Effector memory CD8-positive, alpha-beta T cell (primary cell): ENCODE measurements at places on chromosomes 1 and 21.

DNA sequence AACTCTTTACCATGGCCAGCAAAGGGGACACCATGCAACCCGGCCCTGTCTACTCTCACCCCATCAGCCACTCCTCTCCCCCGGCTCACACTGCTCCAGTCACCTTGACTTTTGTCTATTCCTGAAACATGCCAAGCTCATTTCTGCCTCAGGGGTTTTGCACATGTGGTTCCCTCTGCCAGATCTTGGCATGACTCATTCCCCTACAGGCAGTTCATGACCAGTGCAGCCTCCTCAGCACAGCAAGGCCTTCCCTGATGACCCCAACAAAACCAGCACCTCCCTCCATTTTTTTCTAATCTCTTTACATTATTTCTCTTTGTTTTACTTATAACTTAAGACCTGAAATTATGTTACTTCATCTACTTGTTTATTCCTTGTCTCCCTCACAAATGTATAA is 58.6 kb upstream of the GJB5 start:
- DNase-seq: no peak

GRCh38 chr1:198265073-198265661 is 108.4 kb downstream of the NEK7 start:
- no peak for DNase-seq

DNA sequence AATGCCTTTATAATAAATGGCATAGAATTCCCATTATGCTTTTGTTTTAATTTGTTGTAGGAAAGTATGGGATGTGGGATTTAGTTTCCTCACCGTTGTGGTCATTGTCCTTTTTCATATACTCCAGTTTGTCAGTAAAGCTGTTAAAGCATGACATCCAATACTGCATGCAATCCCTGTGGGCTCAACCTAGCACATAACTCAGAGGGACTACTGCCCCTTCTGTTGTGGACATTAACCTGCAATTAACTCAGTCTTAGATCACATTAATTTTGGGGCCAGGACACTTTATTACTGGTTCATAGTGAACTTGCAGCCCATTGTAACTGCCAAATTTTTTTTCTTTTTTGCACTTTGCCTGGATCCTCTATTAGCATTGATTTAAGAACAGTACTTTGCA is 112.5 kb downstream of the DNM3 start:
- no peak for DNase-seq

DNA sequence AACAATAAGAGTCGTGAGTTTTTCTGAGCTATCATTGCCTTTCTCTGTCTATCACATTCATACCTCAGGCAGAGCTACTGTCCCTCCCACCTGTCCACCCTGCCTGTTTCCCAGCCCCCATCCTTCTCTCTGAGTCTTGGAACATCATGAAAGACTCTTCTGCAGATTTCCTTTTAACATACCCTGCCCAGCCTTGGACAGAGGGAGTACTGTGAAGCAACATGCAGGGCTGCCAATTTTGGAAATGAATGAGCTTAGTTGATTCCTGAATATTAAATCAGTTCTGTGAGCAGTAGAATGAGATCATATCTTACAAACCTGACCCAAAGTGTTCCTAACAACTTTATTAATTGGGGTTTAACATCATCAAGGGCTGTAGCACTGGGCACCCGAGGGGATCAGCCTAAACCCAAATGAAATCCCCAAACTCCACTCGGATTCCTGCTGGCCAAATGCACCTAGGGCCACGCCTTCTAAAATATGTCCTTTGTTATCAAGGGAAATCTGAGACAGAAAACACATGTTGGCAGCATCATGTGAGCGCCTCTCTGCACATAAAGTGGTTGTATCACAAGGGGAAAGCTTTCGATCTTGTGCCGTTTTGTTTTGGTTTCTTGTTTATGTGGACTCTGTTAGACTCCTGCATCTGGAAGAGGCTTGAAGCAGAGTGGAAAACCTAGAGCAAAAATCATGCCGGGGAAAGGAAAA is 357.6 kb downstream of the KIF26B start:
- no peak for DNase-seq

DNA sequence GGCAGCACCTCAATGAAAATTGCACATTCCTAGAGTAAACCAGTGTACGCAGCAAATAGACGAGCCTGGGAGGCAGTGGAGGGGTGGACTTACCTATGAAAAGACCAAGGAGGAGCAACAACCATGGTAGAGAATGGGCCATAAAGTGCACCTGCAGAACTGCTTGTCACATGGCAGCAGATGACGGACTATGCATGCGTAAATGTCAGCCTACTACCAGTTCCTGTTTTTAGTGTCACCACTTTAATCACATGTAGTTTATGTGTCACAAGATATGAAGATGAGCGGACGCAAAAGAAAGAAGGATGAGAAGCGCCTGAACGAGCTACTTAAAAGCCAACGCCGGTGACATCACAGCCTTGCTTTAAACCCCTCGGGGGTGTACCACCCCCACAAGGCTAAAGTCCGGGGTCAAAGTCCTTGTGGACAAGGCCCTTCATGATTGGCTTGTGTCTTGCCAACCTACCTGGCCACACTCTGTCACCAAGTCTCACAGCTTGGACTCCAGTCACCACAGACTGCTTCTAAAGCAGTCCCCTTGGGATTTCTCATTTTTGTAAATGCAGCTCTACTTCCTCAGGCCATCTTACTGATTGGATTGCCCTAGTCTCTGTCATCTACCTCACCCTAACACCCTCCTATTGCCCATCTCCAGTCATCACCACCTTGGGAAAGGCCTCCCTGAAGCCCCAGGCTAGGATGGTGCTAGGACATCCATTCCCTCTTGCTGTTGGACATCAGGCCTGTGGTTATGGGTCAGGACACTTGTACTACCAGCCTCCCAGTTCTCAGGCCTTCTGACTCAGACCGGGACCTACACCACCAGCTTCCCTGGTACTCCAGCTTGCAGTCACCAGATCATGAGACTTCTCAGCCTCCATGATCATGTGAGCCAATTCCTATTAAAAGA is 6.0 kb upstream of the LY9 start:
- DNase-seq: no peak

GRCh38 chr1:31591425-31592093 is 15.2 kb downstream of the TINAGL1 start:
- DNase-seq: no peak

DNA sequence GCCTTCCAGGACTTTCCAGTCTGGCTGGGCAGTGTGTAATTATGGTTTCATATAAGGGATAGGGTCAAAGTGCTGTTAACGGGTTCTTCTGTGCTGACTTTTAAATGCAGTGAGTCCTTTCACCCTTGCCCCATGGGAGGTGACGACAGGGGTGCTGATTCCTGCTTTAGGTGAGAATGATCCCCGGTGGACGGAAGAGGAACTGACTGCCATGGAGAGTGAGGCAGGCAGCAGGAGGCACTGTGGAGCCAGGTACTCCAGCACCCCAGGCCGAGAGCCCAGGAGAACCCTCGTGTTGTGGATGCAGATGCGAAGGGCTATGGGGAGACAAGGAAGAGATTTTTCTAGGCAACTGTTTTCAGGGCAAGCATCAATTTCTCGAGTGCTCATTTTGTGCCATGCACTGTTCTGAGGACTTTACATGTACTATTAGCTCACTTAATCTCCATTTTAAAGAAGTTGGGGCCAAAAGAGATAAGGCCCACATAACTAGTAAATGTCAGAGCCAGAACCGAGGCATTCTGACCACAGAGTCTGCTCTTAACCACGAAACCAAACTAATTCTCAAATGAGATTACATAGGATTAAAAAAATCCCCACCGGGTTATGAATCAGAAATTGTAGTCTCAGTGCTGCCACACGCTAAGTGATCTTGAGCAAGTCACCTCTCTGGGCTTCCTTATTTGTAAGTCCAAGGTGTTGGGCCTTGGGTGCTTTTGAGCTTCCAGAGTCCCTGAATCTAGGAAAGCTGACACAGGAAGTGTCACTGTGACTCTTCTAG is 28.2 kb downstream of the STPG1 start:
- DNase-seq: no peak

GRCh38 chr21:44579056-44579832 is 1.2 kb downstream of the KRTAP10-5 start:
- no peak for DNase-seq

DNA sequence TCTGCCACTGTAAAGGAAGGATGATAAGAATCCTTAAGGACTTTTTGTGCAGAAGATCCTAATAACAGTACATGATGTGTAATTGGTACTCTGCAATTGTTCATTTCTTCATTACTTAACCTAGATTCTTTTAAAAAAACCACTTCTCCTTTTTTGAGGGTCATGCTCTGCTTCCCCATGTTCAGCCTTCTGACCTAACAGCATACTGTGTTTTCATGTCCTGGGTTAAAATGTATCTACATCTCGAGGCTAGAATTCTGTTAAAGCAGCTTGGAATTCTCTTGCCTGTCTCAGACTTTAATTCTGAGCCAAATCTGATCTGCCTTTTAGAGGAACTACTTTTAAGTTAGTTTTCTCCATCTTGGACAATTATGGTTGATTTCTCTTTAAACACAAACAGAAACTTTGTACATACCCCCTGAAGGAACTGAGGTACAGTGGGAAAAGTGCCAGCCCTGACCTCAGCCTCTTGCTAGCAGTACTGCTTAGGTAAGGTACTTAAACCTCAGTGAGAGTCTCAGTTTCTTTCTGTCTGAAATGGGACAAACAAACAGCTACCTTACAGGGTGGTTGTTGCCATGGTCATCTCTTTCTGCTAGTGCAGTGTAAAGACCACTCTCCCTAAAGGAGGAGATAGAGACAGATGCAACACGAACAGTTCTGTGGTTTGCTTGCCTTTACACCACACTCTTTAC is 103.2 kb upstream of the DYNLT5 start:
- DNase-seq: no peak

DNA sequence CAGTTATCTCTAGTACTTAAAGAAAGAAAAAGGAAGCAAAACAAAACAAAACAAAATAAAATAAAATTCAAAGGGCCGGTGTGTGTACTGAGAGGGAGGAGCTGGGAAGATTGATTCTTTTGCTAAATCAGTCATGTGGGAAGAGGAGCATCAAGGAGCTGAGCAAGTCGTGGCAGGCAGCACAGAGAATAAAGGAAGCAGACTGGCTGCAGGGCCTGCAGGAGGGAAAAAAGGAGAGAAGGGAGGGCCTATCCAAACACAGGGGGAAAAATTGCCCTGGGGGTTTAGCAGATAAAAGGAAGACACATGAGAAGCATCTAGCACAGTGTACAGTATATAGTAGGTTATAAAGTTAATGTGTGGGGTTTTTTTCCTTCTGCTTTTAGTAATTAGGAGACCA is 27.6 kb downstream of the AGO4 start:
- no peak for DNase-seq

- no peak for DNase-seq
These were observed 85.2 kb downstream of the UCK2 start for GRCh38 chr1:165912638-165913037.

DNA sequence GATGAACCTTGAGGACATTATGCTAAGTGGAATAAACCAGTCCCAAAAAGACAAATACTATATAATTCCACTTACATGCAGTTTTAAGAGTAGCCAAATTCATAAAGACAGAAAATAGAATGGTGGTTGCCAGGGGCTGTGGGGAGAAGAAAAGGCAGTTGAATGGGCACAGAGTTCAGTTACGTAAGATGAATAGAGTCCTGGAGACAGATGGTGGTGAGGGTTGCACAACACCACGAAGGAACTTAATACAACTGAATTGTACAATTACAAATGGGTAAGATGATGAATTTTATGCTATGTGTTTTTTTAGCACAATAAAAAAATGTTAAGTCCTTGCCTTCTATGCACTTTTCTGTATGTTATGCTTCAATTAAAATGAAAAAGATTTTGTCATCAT is 66.6 kb downstream of the CD34 start:
- DNase-seq: no peak

GRCh38 chr1:4565801-4566449 is 88.5 kb upstream of the AJAP1 start:
- no peak for DNase-seq

DNA sequence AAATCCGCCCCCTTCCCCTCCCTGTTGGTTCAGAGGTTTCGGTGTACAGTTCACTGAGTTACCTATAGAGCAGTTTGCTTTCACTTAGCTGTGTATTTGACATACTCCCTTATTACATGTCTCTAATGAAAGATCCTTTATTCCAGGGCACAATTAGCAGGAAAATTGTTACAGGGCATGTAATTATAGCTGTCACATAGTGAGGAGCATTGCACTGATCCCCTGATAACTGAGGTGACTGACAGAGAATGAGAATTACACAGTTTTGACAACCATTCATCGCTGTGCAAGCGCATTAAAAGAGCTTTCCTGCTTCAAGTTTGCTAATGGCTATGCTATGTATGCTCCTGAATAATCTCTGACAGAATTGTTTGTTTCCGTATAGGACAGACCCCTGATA is 26.9 kb downstream of the DAP3 start:
- no peak for DNase-seq
